Colonic mucosa (tissue), 4 donors: ENCODE measurements at places on chromosomes 5 and 9.

DNA sequence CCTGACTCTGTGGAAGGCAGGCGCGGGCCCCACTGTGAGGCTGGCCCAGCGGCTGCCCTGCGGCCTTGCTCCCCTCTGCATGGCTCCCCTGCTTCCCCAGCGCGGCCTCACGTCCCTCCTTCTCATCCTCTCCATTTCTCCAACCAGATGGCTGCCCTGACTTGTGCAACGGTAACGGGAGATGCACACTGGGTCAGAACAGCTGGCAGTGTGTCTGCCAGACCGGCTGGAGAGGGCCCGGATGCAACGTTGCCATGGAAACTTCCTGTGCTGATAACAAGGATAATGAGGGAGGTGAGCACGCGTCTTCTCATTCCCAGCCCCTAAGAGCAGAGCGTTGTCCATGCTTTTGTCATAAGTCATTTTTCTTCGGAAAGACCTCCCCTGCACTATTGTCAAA, 129.0 kb upstream of the WWC1 start:
- DNase-seq, result no peak

- DNase-seq, result no peak
Measured at GRCh38 chr9:29969856-29970647, 2396.8 kb upstream of the C9orf72 start.

DNA sequence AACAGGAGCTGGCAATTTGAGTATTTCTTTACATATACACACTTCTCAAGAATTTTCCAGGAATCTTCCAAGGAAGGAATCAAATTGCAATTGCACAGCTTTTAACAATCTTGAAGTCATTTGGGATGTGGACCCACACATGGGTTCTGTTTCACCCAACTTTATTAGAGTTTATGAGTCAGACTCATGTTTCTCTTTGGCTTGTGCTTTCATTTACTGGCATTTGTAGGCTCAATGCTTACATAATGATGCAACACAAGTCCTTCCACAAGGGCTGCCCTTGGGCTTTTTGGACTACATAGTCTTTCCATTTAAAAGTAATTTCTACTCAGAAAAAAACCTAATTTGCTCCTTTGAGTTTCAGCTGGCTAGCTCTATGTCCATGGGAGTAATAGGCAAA, 4.6 kb upstream of the CDC37L1 start:
- no peak for DNase-seq

GRCh38 chr9:112378328-112379176, 1.4 kb upstream of the HSDL2 start:
- peak; percentile 51 for DNase-seq

GRCh38 chr9:120893611-120894307, 16.8 kb upstream of the PHF19 start:
- no peak for DNase-seq

- no peak for DNase-seq
Measured at GRCh38 chr5:7793895-7794294, 57.0 kb downstream of the CFAP90 start.

DNA sequence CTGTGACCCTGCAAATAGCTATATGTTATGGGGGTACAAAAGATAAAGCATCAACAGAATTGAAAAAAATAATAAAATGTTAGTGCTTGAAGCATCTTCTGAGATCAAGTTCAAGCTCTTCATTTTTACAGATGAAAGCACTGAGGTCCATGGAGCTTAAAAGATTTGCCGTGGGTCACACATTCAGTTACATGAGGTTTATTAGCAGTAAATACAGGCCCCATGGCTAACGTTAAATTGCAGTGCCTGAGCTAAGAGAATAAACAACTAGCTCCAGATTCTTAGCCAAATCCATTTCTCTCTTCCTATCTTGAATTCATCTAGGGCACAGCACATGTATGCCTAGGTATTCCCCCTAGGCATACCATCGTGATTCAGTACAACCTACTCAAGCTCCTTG, 2052.7 kb upstream of the C9orf72 start:
- no peak for DNase-seq

DNA sequence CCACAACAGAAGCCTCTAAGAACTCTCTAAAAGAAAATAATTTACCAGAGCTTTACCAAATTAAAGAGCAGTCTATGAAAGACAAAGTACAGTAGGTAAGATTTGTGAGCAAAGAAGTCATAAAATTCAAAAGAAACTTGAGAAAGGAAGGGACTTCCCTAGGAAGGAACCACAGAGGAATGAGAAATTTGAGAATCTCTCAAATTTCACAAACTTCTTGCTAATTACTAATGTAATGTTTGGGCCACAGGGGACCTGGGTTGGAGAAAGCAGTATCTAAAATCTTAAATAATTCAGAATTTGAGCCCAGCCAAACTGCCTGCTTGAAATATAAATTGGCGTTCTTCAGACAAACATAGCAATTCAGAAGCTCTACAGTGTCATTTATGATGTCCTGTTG, 225.0 kb upstream of the PRR16 start:
- no peak for DNase-seq

- peak; percentile 36 for DNase-seq
Measured at GRCh38 chr5:57692582-57693487, 210.2 kb upstream of the ACTBL2 start.

DNA sequence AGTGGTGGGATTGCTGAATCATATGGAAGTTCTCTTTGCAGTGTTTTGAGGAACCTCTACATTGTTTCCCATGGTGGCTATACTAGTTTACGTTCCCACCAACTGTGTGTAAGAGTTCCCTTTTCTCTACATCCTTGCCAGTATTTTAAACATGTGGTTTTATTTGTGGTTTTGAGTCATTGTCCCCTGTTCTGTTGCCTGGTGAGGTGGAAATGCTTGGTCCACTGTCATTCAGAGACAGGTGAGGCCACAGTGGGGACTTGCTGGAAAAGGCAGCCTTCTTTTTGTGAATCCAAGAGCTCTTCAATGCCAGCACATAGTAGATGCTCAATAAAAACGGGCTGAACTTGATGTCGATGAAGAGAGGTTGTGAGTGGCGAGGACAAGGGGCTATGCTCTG, 44.2 kb downstream of the SH3PXD2B start:
- DNase-seq, result no peak

DNA sequence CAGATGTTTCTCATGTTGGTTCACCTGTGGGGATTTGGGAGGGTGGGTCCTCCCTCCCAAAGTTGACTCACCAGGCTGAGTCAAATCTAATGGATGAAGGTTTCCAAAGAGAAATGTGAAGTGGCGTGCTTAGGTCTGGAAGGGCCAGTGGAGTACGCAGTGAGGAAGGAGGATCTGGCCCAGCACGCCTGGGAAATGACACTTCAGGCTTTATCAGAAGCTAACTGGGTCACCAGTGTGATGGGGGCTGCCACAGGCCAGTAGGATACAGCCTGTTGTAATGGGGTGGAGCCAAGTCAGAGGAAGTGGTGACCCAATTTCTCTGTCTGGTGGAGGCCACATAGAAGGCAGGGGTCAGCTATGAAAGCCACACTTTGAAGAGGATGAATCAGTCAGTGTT, 18.0 kb downstream of the POLR1E start:
- DNase-seq, result no peak

GRCh38 chr5:20028506-20028905, 40.5 kb upstream of the CDH18 start:
- no peak for DNase-seq

GRCh38 chr5:102421647-102422046, 77.2 kb downstream of the SLCO6A1 start:
- no peak for DNase-seq

GRCh38 chr5:78677777-78678668, 29.5 kb upstream of the LHFPL2 start:
- DNase-seq, result peak; percentile 50

- DNase-seq, result no peak
Measured at GRCh38 chr5:86864051-86864450, 246.3 kb downstream of the COX7C start.

DNA sequence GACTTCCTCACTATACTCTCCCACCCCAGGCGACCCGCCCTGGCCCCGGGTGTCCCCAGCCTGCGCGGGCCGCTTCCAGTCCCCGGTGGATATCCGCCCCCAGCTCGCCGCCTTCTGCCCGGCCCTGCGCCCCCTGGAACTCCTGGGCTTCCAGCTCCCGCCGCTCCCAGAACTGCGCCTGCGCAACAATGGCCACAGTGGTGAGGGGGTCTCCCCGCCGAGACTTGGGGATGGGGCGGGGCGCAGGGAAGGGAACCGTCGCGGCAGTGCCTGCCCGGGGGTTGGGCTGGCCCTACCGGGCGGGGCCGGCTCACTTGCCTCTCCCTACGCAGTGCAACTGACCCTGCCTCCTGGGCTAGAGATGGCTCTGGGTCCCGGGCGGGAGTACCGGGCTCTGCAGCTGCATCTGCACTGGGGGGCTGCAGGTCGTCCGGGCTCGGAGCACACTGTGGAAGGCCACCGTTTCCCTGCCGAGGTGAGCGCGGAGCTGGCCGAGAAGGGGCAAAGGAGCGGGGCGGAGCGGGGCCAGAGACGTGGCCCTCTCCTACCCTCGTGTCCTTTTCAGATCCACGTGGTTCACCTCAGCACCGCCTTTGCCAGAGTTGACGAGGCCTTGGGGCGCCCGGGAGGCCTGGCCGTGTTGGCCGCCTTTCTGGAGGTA, 2.1 kb downstream of the CA9 start:
- DNase-seq, result peak; percentile 57

- DNase-seq, result no peak
Measured at GRCh38 chr5:1322955-1323802, 21.7 kb downstream of the CLPTM1L start.

DNA sequence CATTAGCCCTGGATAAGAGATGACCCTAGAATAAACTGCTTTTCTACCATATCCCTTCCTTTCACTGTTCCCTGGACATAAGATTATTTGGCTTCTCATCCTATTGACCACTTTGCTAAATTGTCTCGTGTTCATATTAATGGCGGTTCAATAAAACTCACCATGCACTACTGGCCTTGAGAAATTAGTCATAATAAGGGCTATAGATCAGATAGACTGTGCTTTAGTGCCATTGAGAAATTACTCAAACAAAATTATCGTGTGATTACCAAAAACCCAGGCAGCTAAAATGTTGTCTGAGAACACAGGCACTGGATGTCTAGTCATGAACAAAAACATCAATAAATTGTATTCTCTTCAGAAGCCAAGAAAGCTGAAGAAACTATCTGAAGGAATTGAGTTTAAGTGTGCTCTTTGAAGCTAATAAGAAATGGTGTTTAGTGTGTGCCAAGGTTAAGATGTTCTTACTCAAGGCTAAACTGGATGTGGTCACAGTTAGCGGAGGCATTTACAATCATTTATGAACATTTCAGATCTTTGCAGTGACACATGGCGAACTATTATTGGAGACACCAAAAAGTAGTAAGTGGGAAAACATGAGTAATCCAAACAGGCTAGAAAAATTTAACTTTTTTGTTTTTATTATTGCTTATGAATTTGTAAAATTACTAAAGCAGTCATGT, 460.4 kb upstream of the RORB start:
- DNase-seq, result no peak

GRCh38 chr5:141647851-141648250, 3.4 kb downstream of the FCHSD1 start:
- no peak for DNase-seq

- DNase-seq, result no peak
Measured at GRCh38 chr5:145204743-145205142, 630.4 kb downstream of the PRELID2 start.

GRCh38 chr5:55096861-55097260, 5.6 kb upstream of the GZMA start:
- no peak for DNase-seq

DNA sequence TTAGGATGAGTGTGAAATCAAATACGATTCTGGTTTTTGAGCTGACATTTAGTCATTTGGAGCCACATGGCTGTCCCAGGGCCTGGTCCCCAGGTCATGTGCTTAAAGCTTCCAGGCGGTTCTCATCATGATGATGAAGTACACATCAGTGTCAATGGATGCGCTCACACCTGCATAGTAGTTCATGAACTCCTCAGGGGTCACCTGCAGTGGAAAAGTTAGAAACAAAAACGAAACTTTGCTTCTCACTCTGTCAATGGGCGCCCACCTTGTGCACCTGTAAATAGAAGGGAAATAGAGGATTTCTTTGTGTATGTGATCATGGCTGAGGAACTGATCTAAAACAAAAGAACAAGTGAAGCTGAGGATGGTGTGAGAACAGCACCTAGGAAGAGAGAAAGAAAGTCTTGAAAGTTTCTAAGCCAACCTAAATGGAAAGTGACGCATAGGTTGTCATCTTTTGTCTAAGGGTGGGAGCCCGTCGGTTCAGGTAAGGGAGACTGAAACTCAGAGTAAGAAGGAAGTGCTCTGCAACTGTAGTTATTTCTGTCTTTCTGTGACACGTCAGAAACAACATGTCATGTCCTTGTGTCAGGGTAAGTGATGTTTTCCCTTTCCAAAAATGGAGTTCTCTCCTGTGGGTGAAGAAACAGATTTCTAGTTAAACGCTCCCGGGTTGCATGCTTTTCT, 33.8 kb downstream of the CAPSL start:
- DNase-seq, result no peak

- no peak for DNase-seq
Measured at GRCh38 chr9:7439355-7439995, 360.1 kb downstream of the DMAC1 start.

DNA sequence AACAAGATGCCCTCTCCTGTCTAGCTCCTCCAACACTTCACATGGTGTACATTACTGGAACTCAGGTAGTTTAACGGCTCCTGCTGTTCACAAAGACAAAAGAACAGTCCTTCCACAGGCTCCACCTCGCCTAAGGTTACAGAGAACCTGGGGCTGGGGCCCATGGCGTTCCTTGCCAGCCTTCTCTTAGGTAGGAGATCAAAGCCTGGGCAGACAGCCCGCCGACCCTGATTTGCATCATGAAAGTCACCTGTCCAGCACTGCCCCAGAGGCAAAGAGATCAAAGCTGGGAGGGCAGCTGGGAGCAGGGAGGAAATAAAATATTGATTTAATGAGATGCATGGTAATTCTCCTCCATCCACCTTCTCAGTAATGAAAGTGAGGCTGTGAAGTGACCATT, 115.0 kb upstream of the SLIT3 start:
- no peak for DNase-seq

- no peak for DNase-seq
Measured at GRCh38 chr5:96997265-96997859, 61.5 kb downstream of the LNPEP start.

GRCh38 chr9:123401879-123402513, 46.0 kb downstream of the CRB2 start:
- DNase-seq, result peak; percentile 50

- DNase-seq, result no peak
Measured at GRCh38 chr5:110441035-110441434, 285.4 kb downstream of the TMEM232 start.

GRCh38 chr9:120982836-120983235, 56.2 kb upstream of the TRAF1 start:
- no peak for DNase-seq

DNA sequence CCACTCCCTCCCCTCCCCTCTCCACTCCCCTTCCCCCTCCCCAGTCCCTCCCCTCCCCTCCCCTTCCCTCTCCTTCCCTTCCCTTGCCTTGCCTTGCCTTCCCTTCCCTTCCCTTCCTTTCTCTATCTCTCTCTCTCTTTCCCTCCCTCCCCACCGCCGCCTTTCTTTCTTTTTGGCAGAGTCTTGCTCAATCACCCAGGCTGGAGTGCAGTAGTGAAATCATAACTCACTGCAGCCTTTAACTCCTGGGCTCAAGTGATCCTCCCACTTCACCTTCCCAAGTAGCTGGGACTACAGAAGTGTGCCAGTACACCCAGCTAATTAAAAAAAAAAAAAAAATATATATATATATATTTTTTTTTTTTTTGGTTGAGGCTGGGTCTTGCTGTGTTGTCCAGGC, 45.5 kb downstream of the IL31RA start:
- DNase-seq, result no peak

GRCh38 chr5:61366497-61367240, 34.6 kb downstream of the ZSWIM6 start:
- no peak for DNase-seq
